ENCODE measurements at places on chromosomes 4 and X.

GRCh38 chr4:111761531-111761930 is 383.7 kb upstream of the FAM241A start:
- no peak for DNase-seq

GRCh38 chr4:151530783-151531182 is 121.8 kb downstream of the FHIP1A start:
- DNase-seq: no peak

GRCh38 chrX:3443184-3443583 is 96.7 kb upstream of the MXRA5 start:
- DNase-seq: no peak

DNA sequence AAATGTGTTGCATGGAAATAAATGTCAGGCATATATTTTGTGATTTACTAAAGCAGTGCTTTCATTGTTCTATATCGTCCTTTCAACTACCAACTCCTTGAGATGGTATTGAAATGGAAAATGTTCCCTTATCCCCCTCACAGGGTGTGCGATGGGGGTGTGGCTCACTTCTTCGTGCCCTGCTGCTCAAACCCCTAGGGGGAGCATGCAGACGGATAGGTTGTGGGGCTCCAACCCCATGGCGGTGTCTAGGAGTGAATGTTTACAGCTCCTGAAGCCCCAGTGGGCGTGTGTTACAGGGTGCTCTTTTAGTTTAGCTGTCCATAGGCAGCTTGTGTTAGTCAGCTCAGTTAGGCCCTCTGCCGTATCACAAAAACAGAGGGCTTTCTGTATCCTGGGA is 287.7 kb upstream of the EMCN start:
- no peak for DNase-seq

- no peak for DNase-seq
Measured at GRCh38 chr4:39237179-39237578, 54.9 kb downstream of the WDR19 start.

DNA sequence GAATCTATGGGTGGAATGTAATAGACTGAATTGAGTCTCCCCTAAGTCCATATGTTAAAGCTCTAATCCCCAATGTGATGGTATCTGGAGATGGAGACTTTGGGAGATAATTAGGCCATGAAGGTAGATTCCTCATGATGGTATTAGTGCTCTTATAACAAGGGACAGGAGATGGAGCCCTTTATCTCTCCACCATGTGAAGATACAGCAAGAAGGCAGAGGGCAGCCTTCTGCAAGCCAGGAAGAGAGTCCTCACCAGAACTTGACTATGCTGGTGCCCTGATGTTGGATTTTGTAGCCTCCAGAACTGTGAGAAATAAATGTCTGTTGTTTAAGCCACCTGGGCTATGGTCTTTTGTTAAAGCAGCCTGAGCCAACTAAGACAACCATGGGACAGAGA is 76.4 kb upstream of the F8A3 start:
- DNase-seq: no peak

GRCh38 chr4:70877556-70877955 is 24.6 kb upstream of the MOB1B start:
- DNase-seq: no peak

- no peak for DNase-seq
Measured at GRCh38 chr4:135966936-135967335, 1565.4 kb downstream of the PCDH18 start.

DNA sequence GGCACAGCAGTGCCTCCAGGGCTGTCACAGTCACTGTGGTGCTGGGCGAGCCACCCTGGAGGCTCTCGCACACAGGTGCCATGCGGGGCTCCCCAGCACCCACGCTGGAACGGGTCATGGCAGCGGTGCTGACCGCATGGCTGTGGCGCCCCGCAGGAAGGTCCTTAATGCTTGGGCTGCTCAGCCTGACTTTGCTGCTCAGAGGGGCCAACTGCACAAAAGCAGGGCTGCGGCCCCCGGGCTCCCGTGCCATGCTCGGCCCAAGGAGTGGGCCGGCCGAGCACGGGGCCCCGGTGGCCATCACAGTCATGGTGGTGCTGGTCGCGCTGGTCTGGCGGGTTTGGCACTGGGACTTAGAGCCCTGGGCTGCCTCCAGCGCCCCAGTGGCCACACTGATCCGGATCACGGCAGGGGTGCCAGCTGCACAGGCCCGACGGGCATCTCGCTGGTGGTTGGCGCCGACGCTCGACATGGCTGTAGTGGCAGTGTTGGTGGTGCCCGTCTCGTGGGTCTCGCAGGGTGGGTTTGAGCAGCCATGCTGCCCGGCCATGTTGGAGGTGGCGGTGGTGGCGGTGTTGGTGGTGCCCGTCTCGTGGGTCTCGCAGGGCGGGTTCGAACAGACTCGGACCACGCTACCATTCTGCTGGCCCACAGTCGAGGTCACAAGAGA is 10.2 kb upstream of the RENBP start:
- DNase-seq: no peak

- DNase-seq: no peak
Measured at GRCh38 chr4:39330353-39330752, 35.8 kb downstream of the RFC1 start.

DNA sequence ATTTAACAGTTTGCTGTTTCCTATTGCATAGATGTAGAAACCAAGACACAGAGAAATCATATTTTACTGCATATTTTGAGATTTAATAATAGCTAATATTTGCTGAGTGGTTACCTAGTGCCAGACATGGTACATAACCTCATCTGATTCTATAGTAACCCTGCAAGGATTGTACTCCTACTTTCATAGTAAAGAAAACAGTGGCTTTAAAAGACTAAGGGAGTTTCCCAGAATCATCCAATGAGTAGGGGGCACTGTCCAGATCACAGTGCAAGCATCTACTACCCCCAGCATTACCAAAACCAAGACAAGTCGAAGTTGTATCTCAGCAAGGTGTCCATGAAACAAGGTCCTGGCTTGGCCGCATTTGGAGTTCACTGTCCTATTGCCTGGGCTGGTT is 224.5 kb upstream of the TENM3 start:
- no peak for DNase-seq

DNA sequence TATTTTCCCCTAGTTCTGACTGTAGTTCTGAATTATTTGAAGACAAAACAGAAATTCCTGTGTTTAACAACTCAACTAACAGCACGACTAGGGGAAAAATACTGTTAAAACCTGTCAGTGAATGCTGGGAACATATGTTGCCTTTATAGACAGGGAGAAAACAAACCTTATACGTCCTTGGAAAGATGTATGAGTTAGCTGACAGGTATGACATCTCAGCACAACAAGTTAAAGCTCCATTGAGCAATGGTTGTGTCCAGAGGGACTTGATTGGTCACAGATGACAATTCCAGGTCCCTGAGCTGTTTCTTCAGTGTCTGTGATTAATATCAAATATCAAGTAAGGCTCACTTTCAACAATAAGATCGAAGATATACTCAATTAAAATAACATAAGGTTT is 58.2 kb upstream of the DDIT4L start:
- DNase-seq: no peak

DNA sequence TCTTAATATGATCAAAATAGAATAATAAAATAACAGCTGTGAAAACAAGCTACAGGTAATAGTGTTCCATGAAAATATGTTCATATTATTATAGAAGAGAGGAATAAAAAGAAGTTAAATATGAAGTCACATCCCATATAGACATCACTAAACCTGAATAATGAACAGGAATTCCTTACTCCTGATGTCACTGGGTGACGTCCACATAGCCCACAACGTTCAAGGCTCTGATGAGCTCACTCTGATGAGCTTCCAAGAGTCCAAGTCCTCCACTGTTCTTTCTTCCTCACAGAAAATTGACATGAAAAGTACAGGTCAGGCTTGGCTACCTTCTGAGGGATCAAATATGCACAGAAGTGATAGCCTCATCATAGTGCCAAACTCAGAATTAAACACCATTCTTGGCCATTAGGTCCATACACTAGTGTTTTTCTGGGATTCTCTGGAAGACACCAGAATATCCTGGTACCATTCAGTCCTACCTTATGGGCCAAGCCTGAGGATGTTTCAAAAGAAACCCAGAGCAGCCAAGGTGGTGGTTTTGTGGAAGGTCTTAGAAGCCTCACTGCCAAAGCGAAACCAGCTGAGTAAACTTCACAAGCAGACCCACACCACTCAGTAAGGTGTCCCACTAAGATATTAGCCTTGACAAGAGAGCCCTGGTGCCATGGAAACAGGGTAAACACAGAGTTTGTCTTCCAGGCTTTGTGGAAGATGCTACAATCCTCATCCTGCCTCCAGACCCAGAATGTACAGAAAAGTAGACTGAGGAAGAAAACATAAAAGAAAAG is 138.4 kb upstream of the HHIP start:
- no peak for DNase-seq

DNA sequence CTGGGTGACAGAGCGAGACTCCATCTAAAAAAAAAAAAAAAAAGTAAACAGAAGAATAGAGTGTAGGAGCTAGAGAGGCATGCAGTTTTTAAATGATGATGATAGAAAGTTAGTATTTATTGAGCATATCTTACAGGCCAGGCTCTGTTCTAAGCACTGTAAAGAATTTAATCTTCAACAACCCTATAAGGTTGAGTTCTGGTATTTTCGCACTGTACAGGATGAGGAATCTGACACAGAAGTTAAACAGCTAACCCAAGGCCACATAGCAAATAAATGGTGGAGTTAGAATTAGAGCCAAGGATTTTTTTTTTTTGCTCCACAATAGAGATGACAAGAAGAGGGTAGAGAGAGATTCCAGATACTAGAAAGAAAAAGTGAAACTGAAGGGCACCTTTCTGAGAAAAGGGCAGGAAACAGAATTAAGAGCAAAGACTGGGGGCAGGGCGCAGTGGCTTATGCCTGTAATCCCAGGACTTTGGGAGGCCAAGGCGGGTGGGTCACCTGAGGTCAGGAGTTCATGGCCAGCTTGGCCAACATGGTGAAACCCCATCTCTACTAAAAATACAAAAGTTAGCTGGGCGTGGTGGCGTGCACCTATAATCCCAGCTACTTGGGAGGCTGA is 56.1 kb downstream of the KLHL5 start:
- no peak for DNase-seq

DNA sequence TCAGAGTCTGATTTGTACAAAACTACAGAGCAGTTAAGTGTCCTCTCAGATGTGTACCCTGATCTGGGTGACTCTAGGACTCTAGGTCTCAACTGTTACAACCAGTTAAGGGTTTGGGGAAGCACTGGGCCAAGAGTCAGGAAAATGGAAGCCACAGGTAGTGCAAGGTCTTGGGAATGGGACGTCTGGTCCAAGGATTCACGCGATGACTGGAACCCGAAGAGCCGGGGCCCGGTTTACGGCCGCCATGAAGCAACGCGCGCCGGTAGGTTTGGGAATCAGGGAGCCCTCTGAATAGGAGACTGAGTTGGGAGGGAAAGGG is 321 bp upstream of the HPRT1 start:
- no peak for DNase-seq

GRCh38 chrX:8604131-8604530 is 127.8 kb downstream of the ANOS1 start:
- no peak for DNase-seq

DNA sequence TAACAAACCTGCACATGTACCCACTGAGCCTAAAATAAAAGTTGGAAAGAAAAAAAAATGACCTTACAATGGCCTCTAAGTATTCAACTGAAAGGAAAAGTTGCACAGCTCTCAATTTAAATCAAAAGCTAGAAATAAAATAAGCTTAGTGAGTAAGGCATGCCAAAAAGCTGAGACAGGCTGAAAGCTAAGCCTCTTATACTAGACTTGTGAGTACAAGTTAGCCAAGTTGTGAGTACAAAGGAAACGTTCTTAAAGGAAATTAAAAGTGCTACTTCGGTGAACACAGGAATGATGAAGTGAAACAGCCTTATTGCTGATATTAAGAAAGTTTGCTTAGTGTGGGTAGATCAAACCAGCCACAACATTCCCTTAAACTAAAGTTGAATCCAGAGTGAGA is 707.9 kb upstream of the PITX2 start:
- DNase-seq: no peak

DNA sequence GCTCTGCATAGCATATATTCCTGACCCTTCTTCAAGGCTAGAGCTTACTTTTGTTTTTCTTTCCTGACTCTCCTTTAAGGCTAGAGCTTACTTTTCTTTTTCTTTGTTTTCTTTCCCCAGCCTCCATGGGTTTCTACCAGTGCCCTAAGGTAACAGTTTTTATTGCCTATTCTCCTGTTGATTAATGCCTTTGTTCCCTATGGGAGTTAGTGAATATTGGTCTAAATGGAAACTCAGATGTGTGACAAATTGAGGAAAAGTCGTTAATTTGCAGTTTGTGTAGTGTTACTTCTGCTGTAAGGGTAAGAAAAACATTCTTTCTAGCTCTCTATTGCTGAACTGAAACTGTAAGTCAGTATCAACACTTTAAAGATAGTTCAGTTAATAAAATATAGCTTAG is 358.7 kb downstream of the IL15 start:
- no peak for DNase-seq

DNA sequence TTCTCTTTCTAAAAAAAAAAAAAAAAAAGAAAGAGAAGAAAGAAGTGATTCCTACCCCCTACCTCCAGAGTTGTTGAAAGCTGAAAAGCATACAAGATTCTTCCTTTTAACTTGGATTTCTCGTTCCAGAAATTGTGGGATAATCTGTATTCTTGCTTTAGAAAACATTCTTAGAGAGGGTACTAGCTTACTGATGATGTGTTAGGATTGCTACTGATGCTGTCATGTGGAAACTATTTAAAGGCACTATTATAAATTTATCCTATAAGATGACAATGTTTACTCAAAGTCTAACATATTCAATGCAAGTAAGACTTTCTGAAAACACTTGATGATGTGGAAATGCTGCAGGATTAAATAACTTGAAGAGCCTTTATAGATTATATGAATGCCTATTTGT is 204.0 kb upstream of the PUDP start:
- no peak for DNase-seq

- DNase-seq: no peak
Measured at GRCh38 chr4:112523008-112523721, 7.2 kb upstream of the NEUROG2 start.

- no peak for DNase-seq
Measured at GRCh38 chrX:124269881-124270280, 62.6 kb upstream of the TEX13D start.

DNA sequence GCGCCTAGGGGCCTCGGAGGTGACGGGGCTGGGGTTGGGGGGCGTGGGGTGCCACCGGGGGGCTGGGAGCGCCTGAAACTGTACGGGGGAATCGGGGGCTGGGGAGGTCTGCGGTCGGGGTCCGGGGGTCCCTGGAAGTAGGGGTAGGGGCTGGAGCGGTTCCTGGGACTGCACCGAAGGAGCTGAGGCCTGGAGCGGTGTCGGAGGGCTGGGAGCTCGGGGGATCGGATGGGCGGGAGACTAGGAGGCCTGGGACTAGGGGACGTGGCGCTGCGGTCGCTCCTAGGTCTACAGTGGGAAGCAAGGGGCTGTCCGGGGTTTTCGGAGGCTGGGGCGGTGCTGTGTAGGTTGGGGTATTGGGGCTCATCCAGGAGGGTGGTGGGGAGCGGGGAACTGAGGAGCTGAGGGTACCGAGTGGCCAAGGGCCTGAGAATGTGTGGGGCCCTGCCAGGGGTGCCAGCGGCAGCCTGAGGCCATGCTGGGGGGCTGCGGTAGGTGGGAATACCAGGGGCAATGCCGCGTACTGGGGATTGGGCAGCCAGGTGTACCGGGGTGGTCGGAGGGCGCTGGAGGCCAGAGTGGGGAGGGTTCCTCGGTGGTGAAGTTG is 562 bp downstream of the AKAP17A start:
- DNase-seq: no peak

- DNase-seq: no peak
Measured at GRCh38 chr4:15021946-15022345, 19.7 kb downstream of the CPEB2 start.
